Astrocyte (in vitro differentiated cells and primary cell): ENCODE measurements at places on chromosomes 13 and 19. TPM values are rescaled to one million over a fixed set of nuclear protein-coding genes. Genes with fewer than 3 reads are reported as not detected.

DNA sequence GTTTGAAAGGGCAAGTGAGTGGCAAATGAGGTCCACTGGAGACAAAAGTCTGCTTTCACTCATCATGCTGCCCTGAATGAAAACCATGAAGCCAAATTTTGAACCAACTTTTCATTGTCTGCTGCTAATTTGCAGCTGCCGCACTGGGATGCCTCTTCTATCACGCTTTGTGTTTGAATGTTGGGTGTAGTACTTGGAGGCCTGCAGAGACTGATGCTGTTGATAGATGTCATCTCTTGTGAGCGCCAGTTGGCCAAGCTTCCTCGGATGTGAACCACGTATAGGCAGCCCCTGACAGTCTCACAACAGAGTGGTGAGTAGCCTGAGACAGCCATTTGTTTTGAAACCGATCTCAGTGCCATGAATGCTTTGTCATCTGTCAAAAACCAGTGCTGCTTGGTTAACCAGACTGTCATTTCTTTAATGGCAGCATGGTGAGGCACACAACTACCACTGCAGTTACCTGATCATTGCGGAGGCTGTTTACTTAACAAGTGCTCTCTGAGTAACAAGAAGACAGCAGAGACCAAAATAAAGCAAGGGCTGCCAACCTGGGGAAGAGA, 31.2 kb upstream of the SLC10A2 start:
- DNase-seq, result no peak

GRCh38 chr13:41641429-41641828, 184.1 kb downstream of the RGCC start:
- no peak for DNase-seq

DNA sequence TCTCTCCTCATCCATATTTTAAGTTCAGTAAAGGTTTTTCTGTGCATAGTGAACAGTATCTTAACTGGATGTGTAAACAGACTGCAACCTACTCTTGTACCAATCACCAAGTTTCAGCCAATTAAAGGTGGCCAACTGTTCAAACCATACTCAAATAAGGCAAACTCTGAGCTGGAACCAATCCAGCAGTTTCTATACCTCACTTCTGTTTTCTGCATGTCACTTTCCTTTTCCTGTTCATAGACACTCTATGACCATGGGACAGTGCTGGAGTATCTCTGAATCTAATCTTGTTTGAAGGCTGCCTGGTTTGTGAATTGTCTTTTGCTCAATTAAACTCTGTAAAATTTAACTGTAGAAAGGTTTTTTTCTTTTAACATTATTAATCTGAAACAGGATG, 470.3 kb upstream of the SLITRK6 start:
- no peak for DNase-seq

The GNG7 gene
- total RNA-seq, result 1.8 and 2.4 TPM in 2 replicates

GRCh38 chr13:19634256-19634740, 839 bp downstream of the MPHOSPH8 start:
- DNase-seq, result peak; percentile 43

GRCh38 chr13:25923217-25924085, 128.4 kb downstream of the SHISA2 start:
- no peak for DNase-seq

DNA sequence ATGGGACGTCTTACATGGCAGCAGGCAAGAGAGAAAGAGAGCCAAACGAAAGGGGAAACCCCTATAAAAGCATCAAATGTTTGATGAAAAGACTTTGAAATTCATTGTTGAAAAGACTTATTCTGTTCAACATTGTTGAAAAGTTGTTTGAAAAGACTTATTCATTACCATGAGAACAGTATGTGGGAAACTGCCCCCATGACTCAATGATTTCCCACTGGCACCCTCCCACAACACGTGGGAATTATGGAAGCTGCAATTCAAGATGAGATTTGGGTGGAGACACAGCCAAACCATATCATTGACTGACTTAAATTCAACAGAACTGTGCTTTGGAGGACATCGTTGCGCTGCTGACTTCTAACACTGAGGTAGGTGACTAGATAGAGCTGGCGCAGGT, 48.0 kb upstream of the RCBTB2 start:
- DNase-seq, result no peak

GRCh38 chr13:99370481-99371275, 63.5 kb upstream of the GPR183 start:
- no peak for DNase-seq

DNA sequence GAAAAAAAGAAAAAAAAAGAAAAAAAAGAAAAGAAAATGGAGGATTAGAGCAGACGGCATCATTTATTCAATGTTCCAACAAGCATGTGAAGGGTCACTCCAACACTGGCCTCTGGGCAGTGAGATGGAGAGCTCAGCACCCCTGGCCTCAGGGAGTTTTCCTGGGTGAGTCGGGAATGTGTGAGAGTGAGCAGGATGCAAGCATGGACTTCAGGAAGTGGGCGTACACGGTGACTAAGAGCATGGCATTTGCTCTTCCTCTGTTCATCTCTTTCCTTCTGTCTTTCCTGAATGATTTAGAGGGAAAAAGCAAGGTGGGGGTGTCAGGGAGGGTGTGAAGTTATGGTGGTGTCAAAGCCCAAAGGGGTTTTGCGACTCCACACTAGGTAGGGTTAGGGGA, 682 bp upstream of the CABP5 start:
- DNase-seq, result no peak

The ZNF285 gene
- total RNA-seq, result 2.1 and 2.9 TPM in 2 replicates

The NPAS1 gene
- 2.5 and 3.6 TPM in 2 replicates for total RNA-seq

DNA sequence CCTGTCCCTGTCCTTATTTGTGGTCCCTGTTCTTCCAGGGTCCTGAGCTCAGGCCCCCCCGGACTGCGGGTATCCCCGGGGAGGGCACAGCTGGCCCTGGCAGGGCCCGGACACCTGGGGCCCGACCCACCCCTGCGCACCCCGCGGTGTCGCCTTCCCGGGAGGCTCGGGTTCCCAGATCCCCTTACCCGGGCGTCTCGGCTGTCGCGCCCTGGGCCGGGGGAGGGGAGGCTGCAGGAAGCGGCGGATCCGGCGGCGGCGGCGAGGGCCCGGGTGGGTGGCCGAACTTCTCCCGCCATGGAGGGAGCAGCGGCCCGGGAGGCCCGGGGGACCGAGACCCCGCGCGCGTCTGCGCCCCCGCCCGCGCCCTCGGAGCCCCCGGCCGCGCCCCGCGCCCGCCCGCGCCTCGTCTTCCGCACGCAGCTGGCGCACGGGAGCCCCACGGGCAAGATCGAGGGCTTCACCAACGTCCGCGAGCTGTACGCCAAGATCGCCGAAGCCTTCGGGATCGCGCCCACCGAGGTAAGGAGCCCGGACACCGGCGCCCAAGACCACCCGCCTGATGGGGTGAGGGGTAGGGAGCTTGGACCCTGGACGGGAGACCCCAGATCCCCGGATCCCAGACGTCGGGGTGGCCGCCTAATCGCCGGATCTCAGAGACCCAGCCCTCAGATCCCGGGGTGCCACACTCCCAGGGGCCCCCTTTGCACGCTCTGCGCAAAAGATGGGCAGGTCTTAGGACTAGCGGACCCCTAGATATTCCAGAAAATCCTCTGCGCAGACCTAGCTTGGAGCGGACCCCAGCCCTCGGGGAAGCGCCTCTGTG, at the start of gene GIPC3:
Gene GIPC3 (plus strand): TSS at position 178 of the 826 bp plus-strand sequence. CDS start 120 bp downstream, at position 298.
- DNase-seq, result no peak

DNA sequence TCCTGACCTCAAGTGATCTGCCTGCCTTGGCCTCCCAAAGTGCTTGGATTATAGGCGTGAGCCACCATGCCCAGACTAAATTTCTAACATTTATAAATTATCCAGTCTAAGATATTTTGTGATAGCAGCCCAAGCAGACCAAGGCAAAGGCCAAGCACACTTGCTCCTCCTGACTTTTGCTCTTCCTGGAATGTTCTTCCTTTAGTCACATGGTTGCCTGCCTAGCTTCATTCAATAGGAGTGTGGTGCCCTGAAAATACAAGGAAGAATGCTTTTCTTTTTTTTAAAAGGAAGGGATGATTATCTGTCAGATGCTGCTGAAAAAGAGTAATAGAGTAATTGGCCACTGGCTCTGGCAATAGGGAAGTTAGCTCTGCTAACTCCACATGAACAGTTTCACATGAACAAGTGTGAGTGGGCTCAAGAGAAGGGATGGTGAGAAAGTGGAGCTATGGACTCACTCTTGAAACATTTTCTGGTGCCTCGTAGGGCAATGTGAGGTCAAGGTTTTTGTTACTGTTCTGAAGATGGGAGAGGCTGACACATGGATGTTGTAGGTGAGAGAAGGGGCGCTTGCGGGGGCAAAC, 47.1 kb downstream of the USPL1 start:
- DNase-seq, result no peak

GRCh38 chr13:90867336-90867683, 480.2 kb upstream of the MIR17HG start:
- peak; percentile 45 for DNase-seq

DNA sequence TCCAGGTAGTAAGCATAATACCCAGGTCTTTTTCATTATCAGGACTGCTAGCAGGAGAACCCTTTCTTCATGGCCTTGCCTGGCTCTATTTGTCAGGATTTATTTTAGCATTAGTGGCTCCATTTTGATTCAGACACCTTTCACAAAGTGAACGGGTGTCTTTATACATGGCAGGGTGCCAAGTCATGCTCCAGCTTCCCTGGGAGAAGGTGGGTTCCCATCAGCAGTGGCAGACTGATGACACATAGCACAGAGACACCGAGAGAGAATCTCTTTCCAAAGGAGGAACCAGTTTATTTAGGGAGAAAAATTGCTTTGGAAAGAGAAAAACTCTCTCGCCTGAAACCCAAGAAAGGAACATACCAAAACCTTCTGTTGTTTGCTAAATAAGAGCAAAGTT, 135.3 kb upstream of the TMTC4 start:
- DNase-seq, result no peak

DNA sequence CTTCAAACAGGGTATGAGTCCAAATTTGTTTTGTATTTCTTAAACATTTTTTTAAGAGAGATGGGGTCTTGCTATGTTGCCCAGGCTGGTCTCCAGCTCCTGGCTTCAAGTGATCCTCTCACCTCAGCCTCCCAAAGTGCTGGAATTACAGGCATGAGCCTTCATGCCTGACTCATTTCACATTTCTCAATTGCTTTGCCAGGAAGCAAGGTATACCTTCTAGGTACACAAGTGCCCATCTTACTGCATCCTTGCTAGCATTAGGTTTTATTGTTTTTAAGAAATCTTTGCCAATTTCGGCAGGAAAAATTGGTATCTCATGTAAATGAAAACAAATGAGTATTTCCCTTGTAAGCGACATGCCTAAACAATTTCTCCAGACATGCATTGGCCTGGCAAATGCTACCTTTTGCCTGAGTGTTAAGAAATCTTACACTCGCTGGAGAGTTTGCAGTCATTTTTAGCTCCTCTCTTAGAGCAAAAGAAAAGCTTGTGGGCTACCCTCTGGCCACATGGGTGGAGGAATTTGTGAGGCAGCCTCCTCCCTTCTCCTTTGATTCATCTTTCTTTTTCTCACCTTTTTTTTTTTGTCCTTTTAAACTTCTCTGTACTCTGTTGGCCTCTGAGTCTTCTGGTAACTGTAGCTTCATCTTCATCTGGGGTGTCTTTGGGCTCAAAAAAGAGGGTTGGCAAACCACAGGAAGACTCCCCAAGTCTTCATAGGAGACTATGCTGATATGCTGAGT, 33.0 kb downstream of the ACTL9 start:
- DNase-seq, result no peak

The CCDC169 gene
- 0.62 and 0.98 TPM in 2 replicates for total RNA-seq

DNA sequence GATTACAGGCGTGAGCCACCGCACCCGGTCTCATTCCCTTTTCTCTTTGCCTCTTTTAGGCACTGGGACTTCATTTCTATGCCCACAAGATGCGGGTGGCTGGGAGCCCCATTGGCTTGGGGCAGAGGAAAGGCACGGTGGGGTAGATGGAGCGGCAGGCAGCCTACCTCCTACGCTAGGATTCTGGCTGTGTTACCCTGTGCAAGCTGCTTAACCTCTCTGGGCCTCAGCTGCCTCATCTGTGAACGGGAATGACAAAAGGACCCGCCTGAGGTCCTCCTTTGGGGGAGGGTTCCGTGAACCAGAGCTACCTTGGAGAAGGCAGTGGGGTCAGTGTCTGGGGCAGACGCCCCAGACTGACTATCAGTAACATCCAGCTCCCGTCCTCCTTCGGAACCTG, 9.3 kb upstream of the LINGO3 start:
- DNase-seq, result no peak

GRCh38 chr19:1315470-1316166, 29.9 kb downstream of the EFNA2 start:
- DNase-seq, result peak; percentile 16

- no peak for DNase-seq
These were observed 73.7 kb downstream of the LACC1 start for GRCh38 chr13:43953370-43953769.

GRCh38 chr13:54124700-54125099, 1096.1 kb downstream of the OLFM4 start:
- no peak for DNase-seq

DNA sequence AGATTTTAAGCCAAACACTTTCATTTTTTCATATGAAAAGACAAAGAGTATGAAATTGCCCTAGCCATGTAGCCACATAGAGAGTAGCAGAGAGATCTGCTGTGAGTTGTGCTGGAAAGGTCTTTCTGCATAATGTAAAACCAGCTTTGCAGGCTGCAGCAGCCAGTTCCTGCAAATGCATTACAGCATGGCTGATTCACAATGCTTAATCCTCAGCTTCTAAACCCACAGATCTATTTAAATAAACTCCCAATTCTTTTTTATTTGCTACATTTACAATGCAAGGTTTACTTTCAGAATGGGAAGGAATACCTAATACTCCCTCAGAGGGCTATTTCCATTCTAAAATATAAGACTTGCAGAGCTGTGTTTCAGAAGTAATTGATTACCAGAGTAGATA, 185.6 kb upstream of the STARD13 start:
- no peak for DNase-seq

DNA sequence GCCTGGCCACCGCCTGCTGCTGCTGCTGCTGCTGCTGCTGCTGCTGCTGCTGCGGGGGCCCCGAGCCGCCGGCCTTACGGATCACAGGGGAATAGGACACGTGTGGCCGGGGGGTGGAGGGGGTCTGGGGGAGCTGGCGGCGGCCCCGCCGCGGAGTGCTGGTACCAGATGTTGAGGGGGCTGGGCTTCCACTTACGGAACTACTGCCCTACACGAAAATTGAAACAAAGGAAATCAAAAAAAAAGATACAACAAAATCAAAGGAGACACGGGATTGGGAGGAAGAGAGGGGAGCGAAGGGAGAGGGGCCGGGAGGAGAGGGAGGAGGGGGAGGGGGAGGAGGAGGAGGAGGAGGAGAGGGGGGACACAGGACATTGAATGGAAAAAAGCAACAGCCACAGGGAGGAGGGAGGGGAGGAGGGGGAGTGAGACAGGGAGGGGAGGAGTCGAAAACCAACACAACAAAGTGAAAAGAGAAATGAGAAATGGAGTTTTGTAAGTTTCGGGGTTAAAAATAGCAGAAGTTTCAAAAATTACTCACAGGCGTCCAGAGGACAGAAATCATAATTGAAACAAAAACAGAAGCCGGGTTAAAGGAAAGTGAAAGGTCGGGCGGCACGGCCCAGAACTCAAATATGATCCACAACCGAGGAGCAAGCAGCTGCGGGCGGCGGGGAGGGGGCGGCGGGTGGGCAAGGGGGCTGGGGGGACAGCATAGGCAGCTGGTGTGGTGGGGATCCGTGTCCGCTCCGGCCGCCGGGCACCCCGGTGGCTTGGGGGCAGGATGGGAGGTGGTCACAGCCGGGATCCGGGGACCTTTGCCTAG, 57.8 kb downstream of the IER2 start:
- DNase-seq, result peak; percentile 45
